ENCODE measurements at places on chromosomes 4 and X.

DNA sequence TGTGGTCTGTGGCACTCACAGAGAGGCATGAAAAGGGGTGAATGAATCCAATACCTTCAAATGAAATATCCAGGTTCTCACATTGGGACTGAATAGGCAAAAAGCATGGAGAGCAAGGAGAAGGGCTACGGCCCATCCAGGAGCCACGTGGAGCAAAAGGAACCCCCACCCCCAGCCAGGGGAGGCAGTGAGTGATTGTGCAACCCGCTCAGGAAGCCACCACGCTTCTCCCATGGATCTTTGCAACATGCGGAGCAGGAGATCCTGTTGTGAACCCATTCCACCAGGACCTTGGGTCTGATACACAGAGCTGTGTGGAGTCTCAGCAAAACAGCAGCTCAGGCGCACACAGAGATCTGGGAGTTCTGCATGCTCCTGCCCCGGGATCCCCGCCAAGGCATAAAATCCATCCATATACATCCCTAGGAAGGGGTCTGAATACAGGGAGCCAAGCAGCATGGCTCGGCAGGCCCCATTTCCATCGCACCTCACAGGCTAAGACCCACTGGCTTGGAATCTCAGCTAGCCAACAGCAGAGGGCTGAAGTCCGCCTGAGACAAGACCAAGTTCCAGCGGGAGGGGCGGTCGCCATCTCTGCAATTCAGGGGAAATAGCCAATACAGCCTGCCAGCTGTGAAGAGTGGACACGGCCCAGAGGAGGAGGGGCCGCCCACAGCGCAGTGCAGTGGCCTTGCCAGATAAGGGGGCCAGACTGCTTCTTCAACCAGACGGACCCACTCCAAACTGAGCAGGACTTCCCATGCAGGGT is 80.2 kb downstream of the FGF16 start:
- no peak for DNase-seq

- DNase-seq = peak; percentile 48
Measured at GRCh38 chr4:152185786-152186550, 349.9 kb downstream of the FBXW7 start.

- DNase-seq = peak; percentile 12
Measured at GRCh38 chr4:35151816-35152572, 1092.3 kb downstream of the ARAP2 start.

DNA sequence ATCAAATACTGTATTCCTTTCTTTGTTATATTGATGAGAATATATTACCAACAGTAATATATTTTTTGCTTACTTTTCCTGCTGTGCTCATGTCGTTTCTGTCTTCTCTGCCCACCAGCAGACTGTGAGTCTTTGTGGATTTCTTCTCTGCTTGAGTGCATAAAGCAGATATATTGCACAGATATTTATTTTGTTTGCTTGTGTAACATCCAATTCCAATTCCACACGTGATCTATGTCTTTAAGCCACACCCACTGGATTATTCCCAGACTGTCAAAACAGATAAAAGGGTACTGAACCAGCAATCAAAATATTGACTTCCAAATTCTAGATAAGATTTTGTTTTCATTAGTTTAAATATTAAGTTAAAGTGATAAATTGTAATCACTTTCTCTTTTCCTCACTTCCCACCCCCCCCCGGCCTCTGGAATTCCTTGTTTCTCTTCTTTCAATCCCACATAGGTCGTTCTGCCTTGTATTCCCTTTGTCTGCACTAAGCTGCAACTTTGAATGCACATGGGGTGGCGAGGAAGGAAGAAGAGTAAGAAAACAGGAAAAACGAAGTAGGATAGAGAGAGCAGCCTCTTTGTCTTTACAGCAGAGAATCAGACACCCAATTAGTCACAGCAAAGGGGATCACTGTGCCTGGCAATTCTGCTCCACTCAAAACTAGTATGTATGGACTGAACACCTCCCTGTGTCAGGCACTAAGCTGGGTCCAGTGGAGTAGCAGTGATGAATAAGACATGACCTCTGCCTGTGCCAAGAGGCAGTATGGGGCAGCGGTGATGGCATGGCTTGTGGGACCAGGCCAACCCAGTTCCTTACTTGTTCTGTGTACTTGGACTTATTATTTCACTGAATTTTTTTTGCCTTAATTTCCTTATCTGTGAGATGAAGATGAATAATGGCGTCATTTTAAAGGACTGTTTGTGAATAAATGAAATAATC is at the start of gene ADH1B:
TSS of gene ADH1B (minus strand) at position 161 of the 951 bp plus-strand sequence. CDS start at position 91, 70 bp downstream.
- no peak for DNase-seq

DNA sequence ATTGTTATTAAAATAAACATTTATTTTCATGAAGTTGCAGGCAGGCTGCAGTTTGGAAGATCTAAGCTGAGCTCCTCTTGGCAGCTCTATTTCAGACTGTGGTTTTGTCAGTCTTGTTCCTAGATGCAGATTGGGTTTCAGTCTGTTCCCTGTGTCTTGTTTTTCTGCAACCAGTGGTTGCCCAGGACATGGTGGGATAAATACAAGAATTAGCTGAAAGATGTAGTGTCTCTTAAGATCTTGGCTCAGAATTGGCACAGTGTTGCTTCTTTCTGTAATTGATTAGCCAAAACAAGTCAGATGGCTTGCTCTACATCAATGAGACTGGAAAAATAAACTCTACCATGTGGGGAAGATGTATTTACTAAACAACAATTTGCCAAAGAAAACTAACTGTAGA is 283.0 kb upstream of the BOD1L1 start:
- no peak for DNase-seq

GRCh38 chr4:13452927-13453579 is 31.1 kb downstream of the RAB28 start:
- no peak for DNase-seq

DNA sequence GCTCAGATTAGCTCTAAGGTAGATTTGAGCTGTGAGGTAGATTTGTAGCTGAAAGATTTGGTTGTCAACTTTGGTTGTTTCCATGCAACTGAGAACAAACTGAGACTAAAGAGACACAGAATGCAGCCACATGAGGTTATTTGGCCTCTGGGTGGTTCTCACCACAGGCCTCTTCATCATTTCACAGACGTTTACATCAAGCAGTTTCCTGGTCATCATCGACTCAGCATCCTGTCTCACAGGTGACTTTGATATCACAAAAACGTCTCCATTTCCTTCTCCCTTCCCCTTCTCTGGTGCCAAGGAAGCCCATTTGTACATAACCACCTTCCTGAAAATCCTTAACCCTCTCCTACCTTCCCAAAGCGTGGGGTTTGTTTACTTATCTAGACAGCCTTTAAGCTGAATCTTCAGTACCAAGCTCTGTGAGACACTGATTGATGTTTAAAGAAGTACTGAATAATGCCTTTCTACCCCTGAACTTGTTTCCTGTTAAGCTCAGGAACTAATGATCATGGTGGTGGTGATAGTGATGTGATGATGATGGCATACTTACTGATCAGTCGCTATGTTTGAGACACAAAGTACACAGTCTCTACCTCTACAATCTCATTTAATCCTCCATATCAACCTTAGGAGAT is 81.9 kb downstream of the FAM114A1 start:
- no peak for DNase-seq

DNA sequence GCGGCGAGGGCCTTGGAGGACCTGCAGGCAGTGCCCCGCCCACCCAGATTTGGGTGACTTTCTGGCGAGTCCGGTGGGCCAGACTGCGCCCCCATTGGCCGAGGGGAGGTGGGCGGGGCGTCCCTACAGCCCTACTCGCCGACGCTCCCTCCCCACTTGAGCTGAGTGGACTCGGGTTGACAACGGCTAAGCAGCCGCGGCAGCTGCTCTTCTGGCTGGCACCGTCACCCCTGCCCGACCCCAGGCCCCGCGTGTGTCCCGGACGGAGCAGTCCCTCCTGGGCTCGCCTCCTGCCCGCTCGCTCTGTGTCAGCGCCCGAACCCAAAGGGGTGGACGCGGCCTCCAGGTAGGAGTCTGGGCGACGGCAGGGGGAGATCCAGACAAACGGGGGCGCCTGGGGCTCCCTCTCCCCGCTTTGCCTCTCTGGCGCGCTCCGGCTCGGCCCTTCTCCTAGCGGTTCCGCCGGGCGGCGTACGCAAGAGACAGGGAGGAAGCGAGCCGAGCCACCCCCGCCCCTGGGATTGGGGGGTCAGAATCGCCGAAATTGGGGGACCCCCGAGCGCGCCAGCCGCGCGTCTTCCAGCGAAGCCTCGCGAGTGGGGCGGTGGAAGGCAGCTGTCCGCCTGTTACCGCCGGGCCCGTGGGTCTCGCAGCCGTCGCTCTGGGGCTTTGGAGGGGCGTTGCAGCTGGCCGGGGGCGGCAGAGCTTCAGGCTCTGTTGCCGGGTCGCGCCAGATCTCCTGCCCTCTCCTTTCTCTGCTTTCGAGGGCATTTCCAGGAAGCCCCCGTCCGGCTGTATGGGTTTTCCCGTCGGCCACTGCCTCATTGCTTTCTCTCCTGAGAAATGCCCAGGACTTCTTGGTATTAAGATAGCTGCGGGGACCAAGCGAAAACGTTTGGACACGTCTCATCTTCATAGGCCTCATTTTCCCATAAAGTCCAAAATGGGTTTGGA is 46.3 kb downstream of the STARD8 start:
- no peak for DNase-seq

DNA sequence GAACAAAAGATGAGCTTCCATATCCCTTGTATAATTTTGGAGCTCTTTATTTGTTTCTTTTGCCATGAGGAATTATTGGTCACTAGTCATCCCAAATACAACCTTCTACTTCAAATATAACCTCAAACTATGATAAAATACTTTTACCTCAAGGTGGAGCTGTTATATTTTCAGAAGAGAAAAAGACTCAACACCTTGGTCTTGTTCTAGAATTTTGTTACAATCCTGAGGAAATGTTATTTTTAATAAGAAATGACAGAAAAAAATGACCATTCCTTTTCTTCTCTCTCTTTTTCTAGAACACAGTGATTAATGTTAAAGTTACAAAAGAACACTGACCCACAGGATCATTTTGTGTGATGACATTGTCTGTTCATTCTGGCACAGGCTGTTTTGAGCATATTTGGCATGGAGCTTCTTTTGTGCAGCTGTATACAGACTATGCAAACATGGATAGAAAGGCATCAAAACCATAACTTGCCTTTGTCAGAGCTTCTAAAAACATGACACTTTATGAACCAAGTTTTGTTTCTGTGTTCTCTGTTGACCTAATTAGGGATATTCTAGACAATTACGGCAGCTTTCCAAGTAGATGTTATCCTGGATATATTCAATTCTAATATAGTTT is 159.6 kb upstream of the CTSO start:
- peak; percentile 17 for DNase-seq

DNA sequence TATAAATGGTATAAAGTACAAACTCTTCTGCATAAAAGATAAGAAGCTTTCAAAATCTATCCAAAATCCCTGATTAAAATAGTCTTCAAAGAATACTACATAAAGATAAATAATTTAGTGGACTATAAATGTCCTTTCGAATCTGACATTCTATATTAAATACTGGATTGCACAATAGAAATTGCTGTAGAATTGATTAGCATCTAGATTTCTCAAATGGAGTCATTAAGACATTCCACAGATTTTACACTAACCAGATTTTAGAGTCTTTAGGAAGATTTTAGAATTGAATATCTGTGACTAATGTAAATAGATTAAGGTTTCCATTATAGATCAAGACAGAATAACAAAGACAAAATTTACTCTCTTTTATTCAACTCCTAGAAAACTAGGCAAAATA is 663.9 kb downstream of the STPG2 start:
- DNase-seq = no peak

DNA sequence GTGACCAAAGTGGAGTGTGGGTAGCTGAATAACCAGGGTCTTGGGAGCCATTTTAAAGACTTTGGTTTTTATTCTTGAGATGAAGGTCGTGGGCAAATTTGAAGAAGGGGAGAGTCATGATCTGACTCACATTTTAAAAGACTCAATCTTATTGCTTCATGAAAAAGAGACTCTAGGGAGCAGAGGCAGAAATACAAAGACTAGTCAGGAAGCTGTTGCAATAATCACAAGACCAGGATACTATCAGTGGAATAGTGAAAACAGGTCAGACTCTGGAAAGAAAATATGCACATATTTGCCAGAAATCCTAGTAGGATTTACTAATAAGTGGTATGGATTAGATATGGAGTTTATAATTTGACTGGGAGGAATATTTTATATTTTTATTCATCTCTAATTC is 448.4 kb downstream of the RAPGEF2 start:
- peak; percentile 30 for DNase-seq

DNA sequence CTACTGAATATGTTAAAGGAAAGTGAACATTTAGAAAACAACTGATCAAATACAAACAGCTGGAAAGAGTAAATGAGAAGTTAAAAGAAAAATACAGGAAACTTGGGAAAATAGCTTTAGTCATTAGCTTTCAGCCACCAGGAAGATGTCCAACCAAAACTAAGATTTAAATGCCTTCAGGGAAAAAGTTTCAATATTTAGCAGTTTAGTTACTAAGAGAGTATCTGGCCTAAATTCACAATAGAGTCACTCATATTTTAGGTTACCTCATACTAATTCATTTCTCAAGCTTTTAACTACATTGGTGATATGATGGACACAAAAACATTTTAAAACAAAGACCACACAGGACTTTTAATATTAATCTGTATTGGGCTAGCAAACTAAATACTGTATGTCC is 13.1 kb upstream of the KLHL13 start:
- DNase-seq = no peak

GRCh38 chr4:141645611-141646340 is 9.4 kb downstream of the IL15 start:
- peak; percentile 30 for DNase-seq

All from MCF 10A (cell line).